ENCODE measurements at places on chromosomes 7 and 10. TPM values are rescaled to one million over a fixed set of nuclear protein-coding genes. Genes with fewer than 3 reads are reported as not detected.

Gene PIP
- not detected for total RNA-seq

Gene C10orf67
- total RNA-seq, result 0.18 TPM

GRCh38 chr7:26709210-26709990 is 155.0 kb downstream of the SKAP2 start:
- DNase-seq, result no peak

DNA sequence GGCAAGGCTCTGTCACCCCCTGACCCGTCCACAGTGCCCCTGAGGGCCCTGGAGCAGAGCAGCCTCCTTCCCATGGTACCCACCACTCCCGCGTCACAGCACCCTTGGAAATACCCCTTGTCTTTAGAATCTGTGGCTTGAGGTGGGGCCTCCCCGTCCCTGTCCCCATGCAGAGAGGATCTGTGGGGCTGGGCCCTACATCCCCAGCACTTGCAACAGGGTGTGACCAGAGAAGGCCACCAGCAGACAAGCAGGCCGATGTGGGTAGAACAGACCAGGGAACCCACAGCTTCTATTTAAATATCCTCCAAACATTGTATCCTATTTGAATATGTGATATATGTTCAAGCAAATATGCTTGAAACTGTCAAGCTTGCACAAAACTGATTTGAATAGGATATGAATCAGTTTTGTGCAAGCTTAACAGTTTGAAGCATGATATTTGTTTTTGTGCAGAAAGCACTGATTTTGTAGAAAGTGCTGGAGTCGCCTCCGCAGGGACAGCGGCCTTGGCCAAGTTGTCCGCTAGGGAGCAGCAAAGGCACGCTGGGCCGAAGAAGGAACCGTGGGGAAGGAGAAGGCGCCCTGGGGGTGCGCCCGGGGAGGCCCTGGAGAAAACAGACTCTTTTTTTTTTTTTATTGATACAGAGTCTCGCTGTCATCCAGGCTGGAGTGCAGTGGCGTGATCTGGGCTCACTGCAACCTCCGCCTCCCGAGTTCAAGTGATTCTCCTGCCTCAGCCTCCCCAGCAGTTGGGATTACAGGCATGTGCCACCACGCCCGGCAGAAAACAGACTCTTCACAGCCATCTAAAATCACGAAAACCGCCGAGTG is 2.2 kb downstream of the CFAP46 start:
- peak; percentile 60 for DNase-seq

- DNase-seq, result peak; percentile 72
These were observed 29.2 kb downstream of the FAM3C start for GRCh38 chr7:121366852-121367431.

DNA sequence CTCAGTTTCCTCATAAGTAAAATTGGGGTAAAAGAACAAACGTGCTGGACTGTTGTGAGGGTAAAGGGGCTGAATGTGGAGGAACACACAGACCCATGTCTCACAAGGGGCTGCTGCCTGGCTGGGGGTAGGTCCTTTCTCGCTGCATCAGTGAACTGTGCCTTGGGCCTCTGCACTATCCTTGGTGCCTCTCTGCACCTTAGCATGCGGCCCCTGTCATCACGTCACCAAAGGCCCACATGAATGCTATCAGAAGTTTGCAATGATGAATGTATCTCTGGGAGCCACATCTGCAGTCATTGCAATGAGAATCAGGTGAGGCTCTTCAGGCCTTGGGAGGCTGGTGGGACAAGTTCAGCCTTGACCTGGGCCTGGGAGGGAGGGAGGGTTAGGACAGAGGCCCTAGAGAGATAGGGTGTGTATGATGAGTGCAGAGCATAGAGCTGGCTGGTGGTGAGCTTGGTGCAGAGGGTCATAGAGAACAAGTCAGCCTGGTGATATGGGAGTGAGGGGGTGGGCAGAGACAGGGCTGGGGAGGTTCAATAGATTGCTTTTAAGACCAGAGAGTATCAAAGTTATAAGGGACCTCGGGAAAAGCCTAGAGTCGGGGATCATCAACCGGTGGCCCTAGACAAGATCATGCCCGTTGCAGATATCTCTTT is 308.4 kb downstream of the RPS24 start:
- no peak for DNase-seq

- DNase-seq, result no peak
These were observed 173.5 kb downstream of the KCNMA1 start for GRCh38 chr10:77463967-77464745.
